ENCODE measurements at places on chromosomes 1 and 21. TPM values are rescaled to one million over a fixed set of nuclear protein-coding genes. Genes with fewer than 3 reads are reported as not detected.
A peak's percentile ranks its signal among the peaks of the same experiment; 100 is the strongest.

- no peak for DNase-seq
Measured at GRCh38 chr1:157819896-157820295, at the start of gene FCRL1. TSS of gene FCRL1 (minus strand) at chr1:157820120. CDS start at chr1:157820037, 83 bp downstream.

- DNase-seq: no peak
Measured at GRCh38 chr1:3558036-3558726, 53.1 kb downstream of the MEGF6 start.

- DNase-seq: no peak
Measured at GRCh38 chr1:235225299-235225698, 64.2 kb upstream of the RBM34 start.

DNA sequence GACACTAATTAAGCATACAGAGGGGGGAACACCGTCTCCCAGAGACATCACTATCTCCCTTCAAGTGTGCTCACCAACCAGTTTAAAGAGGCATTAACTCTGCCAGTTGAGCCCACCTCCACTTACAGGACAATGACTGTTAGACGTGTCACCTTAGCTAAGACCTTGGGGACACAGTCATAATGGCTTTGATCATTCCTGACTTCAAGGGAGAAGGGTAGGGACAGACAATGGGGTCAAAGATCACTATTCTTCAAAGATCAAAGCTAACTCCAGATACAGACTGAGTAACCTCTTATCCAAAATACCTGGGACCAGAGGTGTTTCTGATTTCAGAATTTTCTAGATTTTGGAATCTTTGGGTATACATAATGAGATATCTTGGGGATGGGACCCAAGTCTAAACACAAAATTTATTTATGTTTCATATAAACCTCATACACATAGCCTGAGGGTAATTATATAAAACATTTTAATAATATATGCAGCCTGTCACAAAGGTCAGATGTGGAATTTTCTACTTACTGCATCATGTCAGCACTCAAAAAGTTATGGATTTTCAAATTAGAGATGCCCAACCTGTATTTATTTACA, 246.1 kb downstream of the SLC45A1 start:
- DNase-seq: no peak

GRCh38 chr1:57018119-57018518, 52.3 kb upstream of the C8B start:
- no peak for DNase-seq

- DNase-seq: no peak
Measured at GRCh38 chr1:184843732-184844495, 89.3 kb upstream of the EDEM3 start.

GRCh38 chr1:210272666-210273065, 40.1 kb downstream of the SERTAD4 start:
- no peak for DNase-seq

DNA sequence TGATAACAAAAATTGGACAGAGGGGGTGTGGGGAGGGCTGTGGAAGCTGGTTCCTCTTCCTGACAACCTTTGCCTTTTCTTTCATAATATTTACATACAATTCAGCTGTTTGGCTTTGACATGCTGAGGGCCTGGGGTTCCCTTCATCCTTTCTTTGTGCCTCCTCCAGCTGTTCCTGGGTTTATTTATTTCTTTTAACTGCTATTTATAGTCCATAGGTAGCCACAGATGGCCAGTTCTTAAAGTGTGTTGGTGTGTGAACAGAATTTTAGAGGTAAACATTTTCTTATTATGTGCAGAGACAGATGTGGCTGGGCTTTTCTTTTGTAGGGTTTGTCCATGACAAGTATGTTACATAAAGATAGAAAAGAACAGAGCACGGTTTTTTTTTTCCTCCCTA, 34.1 kb upstream of the CNIH3 start:
- peak; percentile 65 for DNase-seq

GRCh38 chr1:55618199-55618598, 403.0 kb upstream of the USP24 start:
- DNase-seq: no peak

DNA sequence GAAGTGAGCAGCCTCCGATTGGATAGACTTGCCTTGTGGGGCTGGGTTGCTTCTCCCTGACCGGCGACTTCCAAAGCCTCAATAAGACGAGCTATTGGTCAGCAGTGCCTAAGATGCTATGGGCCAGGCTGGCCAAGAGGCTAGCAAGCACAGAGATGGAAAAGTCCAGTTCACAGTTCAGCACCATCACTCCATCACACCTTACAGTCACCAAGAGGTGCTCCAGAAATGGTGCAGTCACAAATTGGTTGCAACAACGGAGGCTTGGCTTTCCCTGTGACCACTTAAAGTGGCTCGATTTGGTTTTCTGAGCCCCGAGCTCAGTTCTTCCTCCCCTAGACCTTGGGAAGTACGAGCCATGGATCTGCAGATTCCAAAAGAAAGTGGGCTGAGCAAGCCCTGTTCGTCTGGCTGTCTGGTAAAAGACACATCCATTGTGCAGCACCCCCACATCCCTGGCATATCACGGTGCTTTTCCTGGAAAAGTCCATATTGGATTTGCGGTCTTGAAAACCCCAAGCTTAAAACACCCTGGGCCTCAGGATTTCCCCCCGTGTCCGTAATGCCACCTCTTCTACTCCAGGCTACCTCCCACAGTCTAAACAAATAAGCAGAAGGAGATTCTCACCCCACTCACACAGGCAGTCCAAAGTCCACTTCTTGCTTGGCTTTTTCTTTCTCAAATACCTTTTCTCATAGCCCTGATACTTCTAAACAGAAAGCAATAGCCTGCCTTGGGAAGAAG, 1.3 kb downstream of the SLAMF1 start:
- no peak for DNase-seq

- DNase-seq: peak; percentile 18
Measured at GRCh38 chr1:176643536-176643935, 180.6 kb downstream of the PAPPA2 start.

DNA sequence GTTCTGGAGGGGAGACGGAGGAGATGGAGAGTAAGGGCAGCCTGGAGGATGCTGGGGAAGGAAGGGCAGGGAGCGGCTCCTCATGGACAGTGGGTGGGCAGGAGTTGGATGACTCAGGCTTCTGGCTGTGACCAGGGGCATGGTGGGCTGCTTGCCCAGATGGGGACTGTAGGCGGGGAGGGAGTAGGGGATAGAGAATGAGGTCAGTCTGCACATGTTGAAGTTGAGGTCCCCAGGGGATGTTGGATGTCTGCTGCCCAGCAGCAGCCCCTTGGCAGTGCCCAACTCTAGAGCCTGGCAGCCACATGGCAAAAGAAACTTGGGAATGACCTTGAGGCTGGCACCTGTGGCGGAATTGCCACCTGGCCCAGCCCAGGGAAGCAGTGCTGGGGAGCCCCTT, 6.4 kb downstream of the SELENON start:
- DNase-seq: peak; percentile 71

DNA sequence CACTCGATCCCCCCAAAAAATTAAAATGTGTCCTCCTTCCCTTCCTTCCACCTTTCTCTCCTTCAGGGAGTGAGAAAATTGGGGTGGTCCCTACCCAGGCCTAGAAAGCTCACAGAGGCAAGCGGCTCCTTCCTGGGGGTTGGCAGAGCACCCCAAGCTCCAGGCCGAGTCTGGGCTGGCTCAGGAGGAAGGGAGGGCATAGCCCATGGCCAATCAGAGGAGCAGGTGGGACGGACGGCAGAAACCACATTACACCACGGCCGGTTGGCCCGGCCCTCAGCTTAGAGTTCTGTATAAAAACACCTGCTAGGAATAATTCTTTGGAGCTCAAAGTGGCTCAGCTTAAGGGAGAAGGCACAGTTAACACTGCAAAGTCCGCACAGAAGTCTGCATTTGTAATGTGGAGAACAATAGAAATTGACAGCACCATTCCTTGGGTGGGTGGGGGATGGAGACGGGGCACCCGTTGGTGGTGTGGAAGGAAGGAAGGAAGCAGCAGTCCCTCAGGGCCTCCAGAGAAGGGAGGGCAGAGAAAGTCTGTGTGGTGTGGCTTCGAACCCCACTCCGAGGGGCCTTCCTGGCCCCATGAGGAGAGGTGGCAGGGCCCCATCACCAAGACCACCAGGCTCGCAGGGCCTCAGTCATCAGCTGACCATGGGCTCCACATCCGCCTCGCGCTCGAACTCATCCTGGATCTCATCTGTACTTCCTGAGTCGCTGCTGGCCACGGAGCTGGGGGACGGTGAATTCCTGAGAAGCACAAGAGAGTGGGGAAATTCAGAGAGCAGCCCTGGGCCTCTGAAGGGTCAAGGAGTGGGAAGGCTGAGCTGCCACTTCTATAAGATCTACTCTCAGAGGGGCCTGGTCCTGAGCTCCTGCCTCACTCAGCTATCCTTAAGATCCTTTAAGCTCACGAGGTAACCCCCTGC, 5.8 kb upstream of the ALDH4A1 start:
- no peak for DNase-seq

- no peak for DNase-seq
Measured at GRCh38 chr1:153792631-153793041, 17.4 kb downstream of the SLC27A3 start.

- DNase-seq: no peak
Measured at GRCh38 chr1:229554886-229555621, 3.5 kb downstream of the ABCB10 start.

- no peak for DNase-seq
Measured at GRCh38 chr1:156773607-156774006, 6.3 kb downstream of the PRCC start.

DNA sequence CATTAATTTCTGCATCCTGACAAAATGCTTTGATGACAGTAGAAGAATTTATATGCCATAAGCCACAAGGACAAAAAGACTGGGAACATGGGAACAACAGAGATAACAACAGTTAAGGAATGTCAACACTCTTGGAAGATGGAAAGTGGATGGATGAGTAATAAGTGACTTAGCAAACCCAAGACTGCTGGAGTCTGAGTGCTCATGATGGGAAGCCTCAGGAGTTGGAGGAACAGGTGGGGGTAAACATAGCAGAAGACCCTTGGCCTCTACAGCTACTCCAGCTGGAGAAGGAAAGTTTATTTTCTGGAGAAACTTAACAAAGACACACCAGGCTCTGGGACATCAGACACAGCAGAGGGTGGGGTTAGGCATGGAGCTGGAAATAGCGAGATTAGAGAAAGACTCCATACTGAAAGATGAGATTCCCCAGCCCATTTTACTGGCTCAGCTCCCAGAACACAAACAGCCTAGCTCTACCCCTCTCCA, 13.6 kb downstream of the G0S2 start:
- peak; percentile 52 for DNase-seq

DNA sequence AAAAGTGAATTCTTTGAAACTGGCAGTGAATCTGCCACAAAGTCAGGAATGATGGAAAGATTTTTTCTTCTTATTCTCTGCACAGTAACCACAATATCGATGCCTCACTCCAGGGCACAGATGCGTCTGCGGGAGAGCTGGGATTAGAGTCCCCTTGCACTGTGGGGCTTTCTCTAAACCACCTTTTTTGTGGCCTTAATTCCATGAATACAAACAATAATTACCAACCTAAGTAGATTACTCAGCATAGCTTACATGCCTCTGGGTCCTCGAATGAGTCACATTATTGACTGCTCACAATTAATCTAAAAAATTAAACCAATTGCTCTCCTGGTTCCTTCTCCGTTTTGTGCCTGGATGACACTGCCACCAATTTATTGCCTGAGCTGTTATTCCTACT, 125.8 kb downstream of the KAZN start:
- DNase-seq: no peak

GRCh38 chr1:160361814-160362167, 5.1 kb upstream of the NHLH1 start:
- no peak for DNase-seq

- DNase-seq: no peak
Measured at GRCh38 chr21:31830701-31831100, 42.1 kb upstream of the HUNK start.

DNA sequence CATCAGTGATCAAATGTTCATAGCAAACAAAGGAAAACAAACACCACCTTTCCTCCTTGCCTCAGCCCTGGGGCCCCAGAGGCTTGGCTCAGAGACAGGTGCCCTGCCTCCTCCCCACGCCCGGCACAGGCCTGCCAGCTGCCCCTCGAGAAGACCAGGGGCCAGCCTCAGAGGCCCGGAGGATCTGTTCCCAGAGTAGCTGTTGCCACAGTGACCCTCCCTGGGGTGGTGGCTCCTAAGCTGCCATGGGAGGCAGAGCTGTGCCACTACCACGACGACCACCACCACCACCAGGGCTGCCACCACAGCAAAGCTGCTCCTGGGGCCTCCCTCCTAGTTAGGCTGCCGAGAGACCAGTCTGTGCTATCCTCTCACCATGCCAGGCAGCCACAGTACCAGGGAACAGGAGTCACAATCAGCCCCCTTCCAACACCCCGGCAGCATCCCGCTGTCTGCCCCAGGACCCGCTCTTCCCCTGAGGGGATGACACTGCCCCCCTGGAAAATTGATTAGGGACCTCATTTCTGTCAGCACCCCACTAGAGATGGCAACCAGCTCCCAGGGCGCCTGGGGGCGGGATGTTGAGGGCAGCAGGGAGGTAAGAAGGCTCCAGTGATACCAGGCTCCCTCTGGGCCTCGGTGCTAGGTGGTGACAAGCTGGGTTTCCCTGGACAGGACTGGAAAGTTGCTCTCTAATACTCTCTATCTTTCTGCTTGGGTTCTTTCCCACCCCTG, 30.5 kb downstream of the KCNC4 start:
- no peak for DNase-seq

DNA sequence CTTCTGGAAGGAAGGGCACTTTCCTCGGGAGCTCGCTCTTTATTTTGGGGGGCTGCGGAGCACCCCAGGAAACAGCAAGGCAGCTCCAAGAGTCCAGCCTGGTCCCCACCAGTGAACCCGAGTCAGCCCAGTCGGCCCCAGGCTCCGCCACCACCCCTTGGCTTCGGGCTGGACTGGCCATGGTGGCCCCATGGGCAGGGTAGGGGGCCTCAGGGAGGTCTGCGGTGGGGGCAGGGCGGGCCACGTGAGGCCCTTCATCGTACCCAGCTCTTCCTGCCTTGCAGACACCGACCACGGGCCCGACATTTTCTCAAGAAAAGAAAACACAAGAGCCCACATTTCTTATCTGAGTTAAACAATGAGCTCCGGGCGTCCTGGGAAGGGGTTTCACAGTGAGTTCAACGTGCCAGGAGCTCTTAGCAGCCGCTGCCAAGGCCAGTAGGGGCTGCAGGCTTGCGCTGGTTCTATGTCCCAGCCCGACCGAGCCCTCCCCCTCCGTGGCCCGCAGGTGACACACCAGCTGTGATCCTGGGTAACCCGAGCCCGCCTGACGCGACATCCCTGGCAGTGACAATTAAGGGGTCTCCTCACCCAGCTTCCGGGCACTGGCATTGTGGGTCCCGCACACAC, 66.2 kb downstream of the PRDM16 start:
- no peak for DNase-seq

DNA sequence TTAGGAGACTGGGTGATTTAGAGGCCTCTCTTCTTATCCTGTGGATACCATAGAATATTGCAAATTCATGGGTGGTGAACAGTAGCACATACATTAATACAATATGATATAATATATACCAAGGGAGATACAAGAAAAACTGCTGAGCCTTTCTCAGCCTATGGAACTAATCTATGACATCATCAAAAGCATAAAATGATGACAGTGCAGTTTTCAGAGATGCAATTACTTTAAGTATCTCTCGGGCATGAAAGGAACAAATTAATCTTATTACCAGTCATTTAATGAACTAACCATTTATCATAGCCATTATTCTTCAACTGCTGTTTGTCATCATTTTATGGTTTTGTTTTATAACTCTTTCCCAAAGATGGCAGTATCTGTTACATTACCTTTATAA, 3.5 kb downstream of the CHODL start:
- DNase-seq: no peak

Gene OLFML2B
- total RNA-seq: 0.56 TPM

Gene ZNF695
- total RNA-seq: 1.1 TPM

Gene PADI3
- total RNA-seq: not detected

Gene AMPD1
- not detected for total RNA-seq

Gene ORC1
- total RNA-seq: 9.7 TPM

Gene LRRC53
- not detected for total RNA-seq

Gene LORICRIN
- not detected for total RNA-seq

Gene FNDC5
- 1.7 TPM for total RNA-seq

Measured in IMR-90 (cell line).